ENCODE measurements at places on chromosomes 4 and X.

DNA sequence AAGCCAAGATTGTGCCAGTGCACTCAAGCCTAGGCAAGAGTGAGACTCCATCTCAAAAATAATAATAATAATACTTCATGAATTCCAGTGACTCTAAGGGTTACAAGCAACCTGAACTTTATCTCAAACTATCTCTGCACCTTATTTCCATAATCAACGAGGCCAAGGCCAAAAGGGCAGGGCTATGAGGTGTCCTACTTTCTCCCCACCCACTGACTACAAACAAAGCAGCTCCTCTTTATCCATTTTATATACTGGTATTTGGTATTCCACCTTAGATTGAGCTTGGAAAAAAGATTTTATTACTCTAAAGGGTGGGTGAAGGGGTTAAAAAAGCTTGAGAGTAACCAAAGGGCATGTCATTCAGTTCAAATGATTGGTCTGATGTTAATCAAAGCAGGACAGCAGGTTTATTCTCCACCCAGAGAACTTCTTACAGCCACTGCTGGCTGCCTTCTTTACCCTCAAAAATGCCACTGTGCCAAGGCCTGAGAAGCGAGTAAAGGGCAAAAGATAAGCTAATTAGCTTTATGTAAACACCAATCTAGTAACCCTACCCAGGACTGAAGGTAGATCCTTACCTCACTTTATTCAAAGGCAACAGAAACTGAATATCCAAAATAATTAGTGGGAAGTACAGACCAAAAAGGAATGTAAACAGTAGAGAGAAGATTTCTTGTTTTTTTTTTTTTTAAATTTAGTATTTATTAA, 28.2 kb downstream of the APOO start:
- no peak for DNase-seq

- DNase-seq = no peak
These were observed 32.0 kb downstream of the ABCE1 start for GRCh38 chr4:145130130-145130529.

GRCh38 chr4:90889171-90889570, 762.0 kb downstream of the CCSER1 start:
- DNase-seq = no peak

GRCh38 chrX:119467842-119468550, at the start of gene SLC25A5:
Gene SLC25A5, plus strand, starts transcription at chrX:119468444. Its CDS starts 72 bp downstream, at chrX:119468516.
- DNase-seq = peak; percentile 81

GRCh38 chr4:120775431-120775830, 147.1 kb downstream of the PRDM5 start:
- DNase-seq = no peak

DNA sequence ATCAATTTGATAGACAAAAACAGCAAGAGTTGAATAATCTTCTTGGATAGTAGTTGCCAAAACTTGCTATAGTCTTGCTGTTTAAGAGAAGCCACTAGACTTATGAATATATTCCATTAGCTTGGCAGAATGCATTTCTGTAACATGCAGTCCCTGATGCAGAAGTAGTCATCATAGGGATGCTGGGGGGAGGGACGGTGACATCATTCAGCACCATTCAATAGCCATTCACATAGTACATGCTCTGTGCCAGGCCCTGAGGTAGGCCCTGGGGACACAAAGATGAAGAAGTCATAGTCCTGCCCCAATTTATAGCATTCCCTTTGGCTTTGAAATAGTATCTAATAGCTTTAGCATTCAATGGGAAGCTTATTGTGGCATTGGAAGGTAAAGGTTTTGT, 185.5 kb upstream of the AFF2 start:
- no peak for DNase-seq

All from CD4-positive, alpha-beta T cell treated with Interleukin-6 at 100 ng/mL for 8 hours (primary cell).